ENCODE measurements at places on chromosomes 6 and 20.

- DNase-seq: no peak
Measured at GRCh38 chr6:46419576-46420002, 71.7 kb downstream of the RCAN2 start.

- no peak for DNase-seq
Measured at GRCh38 chr20:36768768-36769430, 4.7 kb downstream of the DSN1 start.

DNA sequence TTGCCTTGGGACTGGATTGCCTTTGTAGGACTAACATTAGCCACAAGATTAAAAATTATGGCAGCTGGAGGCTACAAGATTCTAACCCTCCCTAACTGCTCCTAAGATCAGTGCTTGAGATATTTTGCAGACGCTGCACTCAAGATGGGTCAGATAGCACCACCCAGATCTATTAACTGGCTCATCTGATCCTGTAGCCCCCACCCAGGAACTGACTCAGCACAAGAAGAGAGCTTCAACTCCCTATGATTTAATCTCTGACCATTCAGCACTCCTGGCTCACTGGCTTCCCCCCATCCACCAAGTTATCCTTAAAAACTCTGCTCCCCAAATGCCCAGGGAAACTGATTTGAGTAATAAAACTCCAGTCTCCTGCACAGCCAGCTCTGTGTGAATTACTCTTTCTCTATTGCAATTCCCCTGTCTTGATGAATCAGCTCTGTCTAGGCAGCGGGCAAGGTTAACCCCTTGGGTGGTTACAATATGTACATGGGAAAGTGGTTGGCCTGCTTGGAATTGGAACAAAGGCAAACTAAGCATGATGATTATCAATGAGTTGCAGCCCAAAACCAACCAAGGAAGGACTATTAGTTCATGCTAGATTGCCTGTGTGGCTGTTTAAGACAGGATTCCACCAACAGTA, 111.3 kb downstream of the OR2B2 start:
- no peak for DNase-seq

DNA sequence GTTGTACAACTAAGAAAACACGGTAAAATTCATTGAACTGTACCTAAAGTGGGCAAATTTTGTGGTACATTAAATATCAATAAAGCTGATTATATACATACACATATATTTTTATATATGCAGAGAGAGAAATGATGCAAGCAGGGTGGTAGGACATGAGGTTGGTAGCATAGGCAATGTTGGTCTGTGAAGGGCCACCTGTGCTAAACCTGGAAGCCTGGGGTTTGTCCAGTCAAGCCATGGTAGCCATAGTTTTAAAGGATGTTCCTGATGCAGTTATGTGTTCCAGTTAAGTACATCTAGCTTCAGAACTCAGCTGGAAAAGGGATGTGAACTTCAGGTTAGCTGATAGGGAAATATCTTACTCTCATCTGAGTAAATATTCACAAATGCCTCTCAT, 60.1 kb downstream of the TRIM38 start:
- DNase-seq: no peak

- no peak for DNase-seq
Measured at GRCh38 chr6:26232940-26233648, 131.9 kb upstream of the BTN3A2 start.

DNA sequence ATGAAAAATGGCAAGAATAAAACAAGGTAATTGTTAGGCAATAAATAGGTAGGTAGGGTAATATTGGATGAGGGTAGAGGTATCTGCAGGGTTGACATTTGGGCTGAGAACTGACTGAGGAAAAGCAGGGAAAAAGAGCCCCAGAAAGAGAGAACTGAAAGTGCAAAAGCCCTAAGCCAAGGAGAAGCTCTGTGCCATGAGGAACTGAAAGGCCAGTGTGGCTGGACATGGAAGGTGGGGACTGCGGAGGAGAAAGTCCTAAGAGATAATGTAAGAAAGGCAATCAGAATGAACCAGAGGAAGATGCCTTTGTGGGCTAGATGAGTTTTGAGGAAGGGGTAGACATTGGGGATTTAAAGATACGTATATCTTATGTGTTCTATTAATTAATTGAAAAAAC, 9.9 kb upstream of the HIVEP2 start:
- no peak for DNase-seq

- no peak for DNase-seq
Measured at GRCh38 chr20:40591119-40591518, 97.9 kb downstream of the MAFB start.

DNA sequence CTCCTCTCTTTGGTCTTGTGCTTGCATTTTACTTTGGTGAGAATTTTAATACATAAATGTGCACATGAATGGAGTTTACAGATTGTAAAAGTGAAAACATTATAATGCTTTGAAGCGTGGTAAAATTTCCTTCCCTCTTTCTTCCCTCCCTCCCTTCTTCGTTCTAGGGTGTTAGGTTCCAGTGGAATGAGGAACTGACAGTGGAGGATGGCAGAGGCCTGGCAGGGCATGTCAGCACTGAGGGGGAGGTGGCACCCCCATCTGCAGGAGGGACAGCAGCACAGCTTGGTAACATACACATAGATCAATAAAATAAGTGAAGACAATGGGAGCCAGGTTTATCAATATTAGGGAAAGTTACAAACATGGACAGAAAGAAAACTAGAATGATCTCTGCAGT, 47.5 kb downstream of the RNASET2 start:
- no peak for DNase-seq

DNA sequence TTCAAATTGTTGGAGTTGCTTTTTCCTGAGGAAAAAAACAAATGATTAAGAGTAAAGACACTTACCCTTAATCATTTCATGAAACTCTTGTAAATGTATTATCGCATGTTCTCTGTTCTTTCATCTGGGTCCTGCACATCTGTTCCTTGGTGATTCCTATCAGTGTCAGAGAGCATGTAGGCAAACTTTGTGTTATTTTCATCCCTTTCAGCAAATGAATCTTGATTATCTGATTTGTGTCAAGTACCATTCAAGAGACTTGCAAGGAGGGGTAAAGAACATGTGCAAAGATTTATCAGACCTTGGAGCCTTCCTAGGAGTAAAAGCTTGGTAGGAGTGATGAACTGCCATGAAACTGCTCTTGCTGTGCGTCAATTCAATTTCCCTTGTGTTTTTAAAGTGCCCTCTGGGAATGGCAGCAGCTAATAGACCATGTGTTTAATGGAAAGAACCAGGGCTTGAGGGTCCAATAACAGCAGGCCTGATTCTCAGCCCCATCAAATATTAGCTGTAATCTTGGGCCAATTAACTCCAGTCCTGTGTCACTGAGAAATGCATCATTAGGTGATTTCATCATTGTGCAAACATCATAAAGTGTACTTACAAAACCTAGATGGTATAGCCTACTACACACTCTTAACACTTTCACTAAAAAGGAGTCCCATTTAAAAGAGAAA, 118.9 kb upstream of the CEP85L start:
- no peak for DNase-seq

DNA sequence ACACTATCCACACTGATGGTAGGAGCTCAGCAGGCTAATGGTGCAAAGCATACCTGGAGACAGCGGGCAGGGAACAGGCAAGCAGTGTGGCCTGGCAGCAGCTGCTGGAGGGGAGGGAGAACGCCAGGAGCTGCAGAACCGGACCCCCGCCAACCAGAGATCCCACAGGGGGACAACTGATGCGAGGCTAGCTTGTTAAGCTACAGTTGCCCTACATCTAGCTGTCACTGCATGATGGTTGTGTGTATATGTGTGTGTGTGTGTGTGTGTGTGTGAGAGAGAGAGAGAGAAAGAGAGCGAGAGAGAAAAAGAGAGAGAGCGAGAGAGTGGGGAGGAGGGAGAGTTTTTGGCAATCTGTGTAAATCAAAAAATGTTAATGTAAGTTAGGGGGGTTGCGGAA, 69.7 kb upstream of the NHSL1 start:
- DNase-seq: no peak

- DNase-seq: no peak
Measured at GRCh38 chr20:37316775-37317170, 27.3 kb downstream of the MANBAL start.

GRCh38 chr6:136720045-136720770, 72.1 kb downstream of the MAP3K5 start:
- no peak for DNase-seq

- DNase-seq: no peak
Measured at GRCh38 chr6:119043783-119044182, 34.7 kb downstream of the FAM184A start.

GRCh38 chr20:61875221-61875885, 190.3 kb downstream of the TAF4 start:
- no peak for DNase-seq
